ENCODE measurements at places on chromosomes 3 and 15.

- DNase-seq: no peak
These were observed 50.0 kb downstream of the RLBP1 start for GRCh38 chr15:89171136-89172072.

DNA sequence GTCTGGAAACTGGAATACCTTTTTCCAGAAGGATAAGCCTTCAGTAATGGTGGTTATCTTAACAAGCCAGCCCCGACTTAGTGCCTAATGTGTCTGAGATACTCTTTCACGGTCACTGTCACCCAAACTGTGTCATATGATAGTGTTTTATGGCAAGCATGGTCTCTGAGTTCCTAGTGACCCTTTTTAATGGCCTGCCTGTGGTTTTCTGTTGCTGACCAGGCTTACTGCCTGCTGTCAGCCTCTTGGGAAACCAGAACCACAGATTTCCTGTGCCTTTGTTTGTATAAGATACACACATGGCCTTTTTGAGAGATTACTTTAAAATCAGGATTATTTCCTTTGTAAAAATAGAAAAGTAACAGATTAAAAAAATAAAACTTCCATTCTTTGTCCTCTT lies 22.4 kb downstream of the HPS3 start:
- no peak for DNase-seq

DNA sequence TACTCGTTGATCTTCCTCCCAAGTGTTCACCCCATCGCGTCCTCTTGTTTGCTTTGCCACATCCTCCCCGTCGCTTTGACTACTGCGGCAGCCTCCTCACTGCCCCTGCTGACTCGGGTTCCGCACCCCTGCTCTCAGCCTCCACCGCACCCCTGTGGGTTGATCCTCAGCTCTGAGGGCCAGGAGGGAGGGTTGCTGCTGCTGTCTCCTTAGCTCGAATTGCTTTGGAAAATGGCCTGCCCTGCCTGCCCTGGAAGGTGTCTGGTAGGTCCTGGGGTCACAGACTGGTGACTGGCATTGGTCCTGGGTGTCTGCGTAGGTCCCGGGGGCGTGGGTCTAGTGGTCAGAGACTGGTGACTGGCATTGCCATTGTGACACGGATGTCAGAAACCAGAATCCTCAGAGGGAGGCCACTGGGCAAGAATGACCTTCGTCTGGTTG lies 9.4 kb downstream of the MUC4 start:
- DNase-seq: no peak

- DNase-seq: no peak
These were observed 57.6 kb downstream of the DNAH1 start for GRCh38 chr3:52373676-52374075.

- no peak for DNase-seq
These were observed 74.7 kb downstream of the PDZRN3 start for GRCh38 chr3:73550032-73550431.

DNA sequence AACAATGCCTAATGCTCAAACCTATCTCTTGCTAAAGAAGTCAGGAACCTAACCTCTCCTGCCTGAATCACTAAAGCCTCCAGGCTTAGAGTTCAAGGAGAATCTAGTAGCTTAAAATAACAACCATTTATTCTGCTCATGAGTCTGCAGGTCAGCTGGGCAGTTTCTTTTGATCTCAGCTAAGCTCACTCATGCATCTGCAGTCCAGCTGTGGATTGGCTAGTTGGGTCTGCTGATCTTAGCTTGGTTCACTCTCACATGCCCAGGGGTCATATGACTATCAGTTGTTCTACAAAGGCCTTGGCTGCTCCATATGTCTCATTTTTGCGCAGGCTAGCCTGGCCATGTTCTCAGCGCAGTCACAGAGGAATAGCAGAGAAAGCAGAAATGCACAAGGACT lies 109.2 kb upstream of the STT3B start:
- DNase-seq: no peak

- DNase-seq: no peak
These were observed 134.7 kb downstream of the KLF13 start for GRCh38 chr15:31461375-31461774.

DNA sequence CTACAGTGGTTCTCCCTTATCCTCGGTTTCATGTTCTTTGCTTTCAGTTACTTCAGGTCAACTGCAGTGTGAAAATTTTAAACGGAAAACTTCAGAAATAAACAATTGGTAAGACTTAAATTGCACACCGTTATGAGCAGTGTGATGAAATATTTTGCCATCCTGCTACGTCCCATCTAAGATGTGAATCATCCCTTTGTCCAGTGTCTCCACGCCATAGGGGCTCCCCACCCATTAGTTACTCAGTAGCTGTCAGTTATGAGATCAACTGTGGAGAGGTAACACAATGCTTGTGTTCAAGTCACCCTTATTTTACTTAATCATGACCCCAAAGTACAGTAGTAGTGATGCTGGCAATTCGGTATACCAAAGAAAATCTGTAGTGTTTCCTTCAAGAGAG lies 47.4 kb downstream of the TJP1 start:
- DNase-seq: no peak

DNA sequence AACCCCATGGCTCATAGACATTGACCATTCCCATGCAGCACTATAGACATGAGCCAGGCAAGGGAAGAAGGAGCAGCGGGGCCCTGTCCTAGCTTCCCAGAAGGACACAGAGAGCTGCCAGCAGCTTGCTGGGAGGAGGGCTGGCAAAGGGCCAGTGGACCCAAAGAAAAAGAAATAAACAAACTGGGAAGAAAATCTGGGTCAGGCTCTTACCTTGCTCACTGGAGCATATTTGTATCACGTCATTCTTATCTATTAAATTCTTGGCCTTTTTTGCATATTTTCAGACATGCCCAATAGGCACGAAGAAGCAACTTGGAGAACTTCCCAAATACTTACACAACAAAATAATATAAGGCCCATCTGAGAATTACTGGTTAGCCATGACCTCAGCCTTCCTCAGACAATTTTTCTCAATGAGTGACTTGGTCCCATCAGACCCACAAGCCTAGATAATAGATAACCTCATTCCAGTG lies 28.4 kb downstream of the RASGRP1 start:
- no peak for DNase-seq

DNA sequence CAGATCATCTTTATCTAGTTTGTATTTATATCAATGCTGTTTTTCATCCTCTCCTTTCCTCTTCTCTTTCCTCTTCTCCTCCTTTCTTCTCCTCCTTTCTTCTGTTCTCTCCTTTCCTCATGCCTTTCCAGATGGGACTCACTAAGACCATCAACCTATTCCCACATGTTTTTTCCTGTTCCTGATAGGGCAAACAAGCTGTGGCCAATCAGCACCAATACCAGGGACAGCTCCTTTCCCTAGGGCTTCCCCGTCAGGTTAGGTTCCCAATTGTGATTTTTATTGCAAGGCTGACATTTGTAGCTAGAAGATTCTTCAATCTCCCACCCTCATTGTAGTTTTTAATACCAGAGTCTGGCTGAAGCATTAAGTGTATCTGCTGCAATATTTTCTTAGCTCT lies 76.3 kb upstream of the COL8A1 start:
- DNase-seq: no peak

DNA sequence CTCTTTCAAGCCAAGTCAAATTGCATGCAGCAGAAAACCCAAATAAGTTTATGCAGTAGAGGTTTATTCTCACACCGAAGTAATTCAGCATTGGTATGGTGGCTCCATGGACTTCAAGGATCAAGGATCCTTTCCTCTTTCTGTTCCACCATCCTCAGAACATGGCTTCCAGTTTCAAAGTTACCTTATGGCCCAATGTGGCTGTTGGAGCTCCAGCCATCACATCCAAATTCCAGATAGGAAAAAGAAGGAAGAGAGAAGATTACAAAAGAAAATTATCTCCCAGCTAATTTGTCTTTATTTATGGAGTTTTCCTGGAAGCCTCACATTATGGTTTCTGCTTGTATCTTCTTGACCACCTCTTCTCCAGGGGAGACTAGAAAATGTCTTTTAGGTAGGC lies 282.5 kb upstream of the CTDSPL start:
- no peak for DNase-seq

GRCh38 chr3:115808816-115809215 lies 185.5 kb downstream of the GAP43 start:
- no peak for DNase-seq

DNA sequence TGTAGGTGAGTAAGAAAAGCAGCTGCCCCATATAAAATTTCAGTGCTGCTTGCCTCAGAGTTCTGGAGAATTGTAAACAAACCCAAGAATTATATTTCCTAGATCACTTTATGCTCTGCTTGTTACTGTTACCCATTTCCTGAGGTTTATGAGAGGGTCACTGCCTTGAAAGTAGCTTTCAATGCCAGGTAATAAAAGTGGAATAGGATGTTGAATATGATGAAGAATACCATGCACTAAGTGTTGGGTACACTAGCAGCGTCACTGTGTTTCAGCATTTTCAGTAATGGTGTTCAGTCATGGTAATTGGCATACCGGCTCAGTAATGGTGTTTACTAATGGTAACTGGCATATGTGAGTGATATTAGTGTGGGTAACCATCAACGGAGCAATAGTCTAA lies 449.8 kb upstream of the TPRG1 start:
- DNase-seq: no peak

Measured in stimulated activated CD4-positive, alpha-beta T cell treated with anti-CD3 and anti-CD28 coated beads, Interleukin-12 subunit alpha, Interleukin-12 subunit beta, amount 100 ng/mL, for 48 hours (primary cell).